ENCODE measurements at places on chromosomes 3 and 15. TPM values are rescaled to one million over a fixed set of nuclear protein-coding genes. Genes with fewer than 3 reads are reported as not detected.

The C2CD4A gene
- total RNA-seq = 1.8 TPM

The RBP2 gene
- total RNA-seq = not detected

The RIOX2 gene
- total RNA-seq = 45.6 TPM

GRCh38 chr3:134623615-134624245, 27.1 kb downstream of the KY start:
- no peaks in the 10 kb centered on the region for H3K27me3 ChIP-seq
- no peak overlapping the region for H3K4me3 ChIP-seq
- H3K36me3 ChIP-seq = no peaks in the 10 kb centered on the region
- H3K4me1 ChIP-seq = no peaks in the 10 kb centered on the region

GRCh38 chr3:113914646-113915045, 33.2 kb upstream of the ZDHHC23 start:
- H3K4me1 ChIP-seq = no peaks in the 10 kb centered on the region
- no peak for DNase-seq
- H3K27ac ChIP-seq = no peak overlapping the region
- no peaks in the 10 kb centered on the region for H3K36me3 ChIP-seq
- no peaks in the 10 kb centered on the region for H3K27me3 ChIP-seq

DNA sequence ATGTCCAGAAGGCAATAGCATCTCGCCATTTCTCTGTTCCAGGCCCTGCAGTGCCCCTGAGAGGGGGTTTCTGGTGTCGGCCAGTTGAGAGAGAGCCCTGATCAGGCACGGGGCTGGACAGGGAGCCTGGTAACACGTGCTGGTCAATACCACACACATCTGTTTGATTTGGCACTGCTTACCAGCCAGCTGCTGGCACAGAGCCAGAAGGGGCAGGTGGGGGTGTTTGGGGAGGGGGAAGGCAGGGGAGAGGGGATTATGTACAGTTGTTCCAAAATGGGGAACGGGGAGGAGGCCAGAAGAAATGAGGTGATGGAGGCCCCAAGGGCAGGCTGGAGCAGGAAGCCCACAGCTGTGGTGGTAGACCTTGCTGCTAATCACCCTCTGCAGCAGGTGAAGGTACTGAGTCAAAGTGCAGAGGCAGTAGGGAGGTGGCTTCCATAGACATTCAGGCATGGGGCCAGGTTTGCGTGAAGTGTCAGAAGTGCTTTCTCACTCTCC, 153.5 kb upstream of the LPP start:
- no peak overlapping the region for H3K27ac ChIP-seq
- H3K27me3 ChIP-seq = no peaks in the 10 kb centered on the region
- no peaks in the 10 kb centered on the region for H3K36me3 ChIP-seq
- H3K4me1 ChIP-seq = no peaks in the 10 kb centered on the region

DNA sequence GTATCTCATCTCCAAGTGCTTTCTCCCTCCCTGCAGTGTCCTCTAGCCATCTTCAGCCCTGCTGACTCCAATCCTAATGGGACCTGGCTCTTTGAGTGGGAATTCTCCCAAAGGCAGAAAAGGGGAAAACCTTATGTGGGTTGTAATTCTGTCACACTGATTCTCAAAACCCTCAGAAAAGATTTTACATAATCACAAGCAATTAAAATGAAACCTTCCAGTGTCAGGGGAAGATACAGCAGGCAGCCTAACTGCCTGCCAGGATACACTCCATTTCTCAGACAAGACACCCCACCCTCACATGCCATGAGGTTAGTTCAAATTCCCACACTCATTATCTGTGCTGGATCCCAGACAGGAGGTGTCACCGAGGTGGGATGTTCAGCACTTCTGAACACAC, 121.4 kb downstream of the RFTN1 start:
- H3K4me3 ChIP-seq = no peak overlapping the region
- H3K4me1 ChIP-seq = no peaks in the 10 kb centered on the region
- H3K27me3 ChIP-seq = no peaks in the 10 kb centered on the region
- peak overlapping the region; percentile 42 for H3K27ac ChIP-seq

GRCh38 chr3:122332551-122332950, 7.5 kb downstream of the CSTA start:
- DNase-seq = no peak
- no peak overlapping the region for H3K4me3 ChIP-seq
- H3K27ac ChIP-seq = no peak overlapping the region
- no peaks in the 10 kb centered on the region for H3K4me1 ChIP-seq
- H3K36me3 ChIP-seq = no peaks in the 10 kb centered on the region

- no peaks in the 10 kb centered on the region for H3K27me3 ChIP-seq
- no peaks in the 10 kb centered on the region for H3K4me1 ChIP-seq
- DNase-seq = no peak
- no peaks in the 10 kb centered on the region for H3K36me3 ChIP-seq
- H3K4me3 ChIP-seq = no peak overlapping the region
- H3K27ac ChIP-seq = no peak overlapping the region
Observed at GRCh38 chr3:147872568-147872967, 463.4 kb downstream of the ZIC1 start.

DNA sequence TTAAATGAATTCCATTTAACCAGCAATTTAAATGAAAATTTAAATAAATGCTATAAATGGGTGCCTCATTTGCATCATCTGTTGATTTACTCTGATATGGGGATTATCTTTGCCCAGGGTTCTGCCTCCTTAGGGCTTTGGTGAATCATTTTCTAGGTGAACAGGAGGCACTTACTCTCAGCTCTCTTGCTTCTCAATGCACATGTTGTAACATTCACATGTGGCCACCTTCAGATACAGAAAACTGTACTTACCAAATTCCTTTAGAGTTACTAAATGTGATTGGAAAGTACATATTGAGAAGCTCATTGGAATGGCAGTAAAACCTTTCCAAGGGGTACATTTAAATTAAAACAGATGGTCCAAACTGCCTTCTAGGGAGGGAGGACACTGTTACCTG, 20.8 kb downstream of the GADL1 start:
- no peaks in the 10 kb centered on the region for H3K27me3 ChIP-seq
- H3K27ac ChIP-seq = no peak overlapping the region
- H3K4me1 ChIP-seq = no peaks in the 10 kb centered on the region
- H3K4me3 ChIP-seq = no peak overlapping the region
- no peaks in the 10 kb centered on the region for H3K36me3 ChIP-seq

GRCh38 chr3:4750306-4750968, 228.8 kb upstream of the BHLHE40 start:
- peak overlapping the region; percentile 83 for H3K27ac ChIP-seq
- H3K36me3 ChIP-seq = no peaks in the 10 kb centered on the region
- DNase-seq = no peak
- peak overlapping the region; percentile 2 for H3K4me3 ChIP-seq
- H3K27me3 ChIP-seq = no peaks in the 10 kb centered on the region

GRCh38 chr3:195056506-195056905, 214.5 kb downstream of the XXYLT1 start:
- no peaks in the 10 kb centered on the region for H3K27me3 ChIP-seq
- H3K4me3 ChIP-seq = no peak overlapping the region
- H3K4me1 ChIP-seq = no peaks in the 10 kb centered on the region

DNA sequence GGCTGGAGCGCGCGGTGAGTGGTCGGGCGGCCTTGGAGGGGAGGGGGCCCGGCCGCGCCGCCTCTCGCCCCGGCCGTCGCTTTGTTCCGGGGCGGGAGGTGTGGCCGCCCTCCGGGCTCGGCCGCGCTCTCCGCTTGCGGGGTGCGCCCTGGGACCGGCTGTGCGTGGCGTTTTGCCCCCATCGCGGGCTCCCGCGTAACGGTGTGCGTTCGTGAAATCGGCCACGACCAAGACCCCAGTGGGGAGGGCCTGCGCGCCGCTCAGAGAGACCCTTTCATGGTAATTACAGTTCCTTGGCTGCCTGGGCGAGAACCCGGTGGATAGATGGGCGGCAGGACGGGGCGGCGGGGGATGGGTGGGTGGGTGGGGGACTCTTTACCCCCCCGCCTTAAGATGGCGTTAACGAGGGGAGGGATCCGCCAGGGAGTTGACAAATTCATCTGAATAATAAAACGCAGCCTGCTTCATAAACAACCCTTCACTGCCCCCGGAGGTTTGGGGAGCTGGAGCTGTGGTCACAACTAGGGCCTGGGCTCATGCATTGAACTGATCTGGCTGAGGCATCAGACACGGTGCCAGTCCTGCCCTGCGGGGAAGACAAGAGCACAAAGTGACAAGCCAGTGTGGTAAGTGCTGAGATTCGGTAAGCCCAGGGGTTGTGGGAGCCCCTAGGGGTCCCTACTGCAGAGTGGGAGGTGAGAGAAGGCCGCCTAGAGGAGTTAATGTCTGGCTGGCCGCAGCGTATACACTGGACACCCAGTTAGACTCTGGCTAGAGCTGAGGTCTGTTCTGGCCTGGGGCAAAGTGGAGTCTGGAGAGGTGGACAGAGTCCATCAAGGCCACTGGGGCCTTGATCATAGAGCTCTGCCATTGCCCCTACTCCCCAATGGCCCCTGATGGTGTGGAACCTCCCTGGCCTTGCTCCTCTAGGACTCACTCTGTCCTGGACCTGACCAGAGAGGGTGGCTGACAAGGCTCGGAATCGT, 668 bp downstream of the MRAS start:
- peaks cover 39% of the 10 kb centered on the region for H3K4me1 ChIP-seq
- H3K27ac ChIP-seq = peak overlapping the region; percentile 95
- H3K4me3 ChIP-seq = peak overlapping the region; percentile 96
- H3K27me3 ChIP-seq = peaks cover 33% of the 10 kb centered on the region

GRCh38 chr3:187359798-187360486, 8.2 kb upstream of the RTP4 start:
- no peak overlapping the region for H3K4me3 ChIP-seq
- no peaks in the 10 kb centered on the region for H3K4me1 ChIP-seq
- no peak overlapping the region for H3K27ac ChIP-seq
- no peaks in the 10 kb centered on the region for H3K27me3 ChIP-seq
- DNase-seq = no peak

DNA sequence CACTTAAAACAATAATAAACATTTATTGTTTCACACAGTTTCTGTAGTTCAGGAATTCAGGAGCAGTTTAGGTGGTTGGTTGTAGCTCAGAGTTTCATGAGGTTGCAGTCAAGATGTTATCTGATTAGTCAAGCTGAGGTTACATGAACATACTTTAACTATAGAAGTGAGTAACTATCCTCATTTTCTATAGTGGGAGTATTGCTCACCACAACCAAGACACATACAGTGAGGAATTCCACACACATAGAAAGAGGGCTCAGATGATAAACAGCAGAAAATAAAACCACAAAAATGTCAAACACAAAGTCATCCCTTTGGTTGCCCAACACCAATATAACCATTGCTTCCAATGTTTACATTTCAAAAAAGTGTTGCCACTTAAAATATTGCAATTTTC, 13.6 kb downstream of the SCN11A start:
- no peaks in the 10 kb centered on the region for H3K4me1 ChIP-seq
- DNase-seq = no peak
- no peak overlapping the region for H3K27ac ChIP-seq
- no peak overlapping the region for H3K4me3 ChIP-seq
- no peaks in the 10 kb centered on the region for H3K36me3 ChIP-seq

DNA sequence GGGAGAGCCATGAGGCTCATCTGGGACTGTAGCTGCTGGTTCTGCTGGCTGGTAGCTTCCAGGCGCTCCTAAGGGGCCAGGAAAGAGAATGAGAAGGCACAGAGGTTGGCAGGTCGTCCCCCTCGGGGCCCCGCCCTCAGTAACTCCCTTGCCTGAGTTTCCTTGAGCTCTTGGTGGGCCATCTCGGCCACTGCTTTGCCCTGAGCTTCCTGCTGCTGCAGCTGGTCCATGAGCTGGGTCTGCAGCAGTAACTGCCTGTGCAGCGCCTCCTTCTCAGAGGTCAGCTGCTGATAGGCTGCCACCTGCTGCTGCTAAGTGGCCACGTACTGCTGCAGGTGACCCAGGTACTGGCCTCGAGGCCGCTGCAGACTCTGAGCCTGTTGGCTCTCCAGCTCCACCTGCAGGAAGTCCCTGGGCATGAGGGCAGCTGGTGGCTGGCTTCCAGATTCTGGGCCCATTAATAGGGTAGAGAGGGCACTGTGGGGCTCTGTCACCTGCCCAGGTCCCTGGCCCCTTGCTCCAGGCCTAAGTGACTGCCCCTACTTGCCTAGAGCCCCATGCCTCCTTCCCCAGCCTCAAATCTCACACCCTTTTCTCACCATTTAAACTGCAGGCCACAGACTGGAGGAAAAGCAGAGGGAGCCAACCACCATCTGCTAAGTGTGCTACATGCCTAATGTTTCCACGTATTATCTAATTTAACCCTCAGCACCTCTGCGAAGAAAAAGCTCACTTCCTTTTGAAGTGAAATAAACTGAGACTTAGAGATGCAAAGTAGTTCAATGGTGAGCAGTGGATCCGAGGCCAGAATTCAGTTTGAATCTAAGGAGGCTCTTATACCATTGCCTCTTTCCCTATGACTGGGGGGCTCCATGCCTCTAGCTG, 10.8 kb upstream of the VPS33B start:
- peaks cover 6% of the 10 kb centered on the region for H3K4me1 ChIP-seq
- no peak for DNase-seq
- no peaks in the 10 kb centered on the region for H3K27me3 ChIP-seq
- H3K4me3 ChIP-seq = no peak overlapping the region

GRCh38 chr3:106348139-106348690, 479.4 kb upstream of the CBLB start:
- no peaks in the 10 kb centered on the region for H3K27me3 ChIP-seq
- DNase-seq = no peak
- H3K27ac ChIP-seq = no peak overlapping the region
- H3K36me3 ChIP-seq = no peaks in the 10 kb centered on the region

Measured in esophagus squamous epithelium (tissue), 5 donors.